ENCODE measurements at places on chromosomes 6 and 20. TPM values are rescaled to one million over a fixed set of nuclear protein-coding genes. Genes with fewer than 3 reads are reported as not detected.

- no peak for DNase-seq
Observed at GRCh38 chr6:72401865-72402264, 220.0 kb upstream of the KCNQ5 start.

DNA sequence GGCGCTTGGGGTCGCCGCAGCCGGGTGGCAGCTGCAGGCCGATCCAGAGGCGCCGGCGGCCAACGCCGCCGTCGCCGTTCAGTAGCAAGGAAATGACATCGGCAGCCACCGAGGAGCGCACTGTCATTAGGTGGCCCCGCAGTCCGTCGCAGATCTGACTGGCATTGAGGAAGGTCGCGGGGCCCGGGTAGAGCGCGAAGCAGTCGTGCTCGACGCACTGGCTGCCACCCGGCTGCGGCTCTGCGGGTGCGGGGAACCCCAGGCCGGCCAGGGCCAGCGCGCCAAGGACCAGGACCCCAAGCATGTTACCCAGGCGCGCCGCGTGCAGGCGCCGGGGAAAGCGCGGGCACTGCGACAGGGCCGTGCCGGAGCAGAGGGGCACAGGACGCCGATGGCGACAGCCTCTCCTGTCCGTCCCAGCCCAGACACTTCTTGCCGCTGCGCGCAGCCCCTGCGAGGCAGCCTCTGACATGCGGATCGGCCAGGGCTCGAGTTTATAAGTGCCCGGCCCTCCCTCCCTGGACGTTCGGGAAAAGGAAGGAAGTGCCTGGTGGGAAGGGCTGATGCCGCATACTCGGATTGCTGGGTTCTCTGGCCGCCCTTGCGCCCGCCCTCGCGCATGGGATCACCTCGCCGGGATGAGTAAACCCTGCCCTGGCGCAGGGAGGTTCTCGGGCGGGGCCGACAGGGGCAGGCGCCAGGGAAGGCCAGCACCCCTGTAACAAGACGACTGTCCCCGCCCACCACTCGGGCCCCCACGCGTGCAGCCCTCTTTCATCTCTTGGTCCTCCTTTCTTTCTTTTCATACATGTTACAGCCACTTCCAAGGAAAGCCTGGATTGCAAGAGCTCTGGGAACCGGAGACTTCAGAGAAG lies at the start of gene THBD:
Gene THBD (minus strand): TSS at position 472 of the 875 bp plus-strand sequence. CDS start 168 bp downstream, at position 304.
- DNase-seq: no peak

GRCh38 chr6:111715321-111715720 lies 109.6 kb upstream of the TRAF3IP2 start:
- DNase-seq: no peak

DNA sequence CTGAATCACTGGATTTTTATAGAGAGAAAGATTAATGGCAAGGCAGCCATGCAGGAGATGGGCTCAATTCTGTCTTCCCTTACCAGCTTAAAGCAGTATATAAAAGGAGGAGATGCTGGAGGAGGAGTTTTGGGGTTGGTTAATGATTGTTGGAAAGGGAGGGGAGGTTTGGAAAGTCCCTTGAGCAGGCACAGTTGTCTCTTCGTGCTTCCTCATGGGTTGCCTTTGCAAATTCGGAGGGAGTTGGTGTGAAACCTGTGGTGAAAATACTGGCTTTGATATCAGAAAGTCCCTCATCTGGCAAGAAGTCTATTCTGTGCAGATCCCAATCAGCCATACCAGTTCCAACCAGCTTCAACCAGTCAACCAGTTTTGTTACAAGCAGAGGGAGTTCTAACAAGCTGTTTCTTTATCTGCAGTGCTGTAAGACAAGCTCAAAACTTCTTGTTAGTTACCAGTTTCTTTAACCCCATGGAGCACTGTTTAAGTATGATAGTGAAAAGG lies 107.0 kb downstream of the HIVEP1 start:
- DNase-seq: no peak

GRCh38 chr6:136563386-136564152 lies 13.3 kb upstream of the MAP7 start:
- DNase-seq: no peak

ATAT1 gene
- 1.8 TPM for total RNA-seq

WFDC13 gene
- not detected for total RNA-seq
